Activated CD8-positive, alpha-beta memory T cell treated with anti-CD3 and anti-CD28 coated beads for 1 hour (primary cell): ENCODE measurements at places on chromosomes 2 and 18.

DNA sequence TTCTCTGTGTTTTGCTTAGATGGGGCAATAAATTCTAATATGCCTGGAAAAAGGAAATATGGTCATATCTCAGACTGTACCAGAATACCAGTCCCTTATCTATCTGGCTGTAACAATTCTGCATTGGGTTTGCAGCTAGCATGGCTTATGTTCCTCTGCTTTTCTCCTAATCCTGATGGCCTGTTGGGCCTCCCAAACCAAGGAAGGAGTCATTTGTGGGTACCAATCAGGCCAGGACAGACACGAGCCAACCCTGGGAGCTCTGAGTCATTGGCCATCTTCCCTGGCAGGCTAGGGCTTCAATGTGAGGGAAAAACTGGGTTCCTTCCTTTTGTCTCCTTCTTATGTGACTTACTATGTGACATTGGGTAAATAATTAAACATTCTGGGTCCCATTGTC, 12.0 kb downstream of the SMARCAL1 start:
- no peak for DNase-seq

GRCh38 chr2:232325324-232326273, 53.0 kb upstream of the ALPP start:
- no peak for DNase-seq

DNA sequence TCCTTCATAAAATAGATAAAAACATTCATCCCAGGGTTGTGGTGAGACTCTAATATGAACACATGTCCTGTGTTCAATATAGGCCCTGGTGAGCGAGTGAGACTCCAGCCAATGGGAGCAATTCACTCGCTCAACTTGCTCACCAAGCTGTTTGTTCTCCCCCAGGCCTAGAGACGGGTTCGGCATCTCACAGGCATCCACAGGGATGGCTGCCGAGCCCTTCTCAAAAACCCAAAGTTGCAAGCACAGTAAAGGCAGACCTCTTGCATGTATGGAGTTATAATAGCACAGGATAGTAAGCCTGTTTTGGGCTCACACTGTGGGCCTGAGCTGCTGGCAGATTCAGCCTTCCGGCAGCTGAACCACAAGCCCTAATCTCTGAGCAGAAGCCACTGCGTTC, 15.7 kb downstream of the PARD6G start:
- no peak for DNase-seq

- no peak for DNase-seq
These were observed 70.7 kb downstream of the CCDC93 start for GRCh38 chr2:117943013-117943672.

DNA sequence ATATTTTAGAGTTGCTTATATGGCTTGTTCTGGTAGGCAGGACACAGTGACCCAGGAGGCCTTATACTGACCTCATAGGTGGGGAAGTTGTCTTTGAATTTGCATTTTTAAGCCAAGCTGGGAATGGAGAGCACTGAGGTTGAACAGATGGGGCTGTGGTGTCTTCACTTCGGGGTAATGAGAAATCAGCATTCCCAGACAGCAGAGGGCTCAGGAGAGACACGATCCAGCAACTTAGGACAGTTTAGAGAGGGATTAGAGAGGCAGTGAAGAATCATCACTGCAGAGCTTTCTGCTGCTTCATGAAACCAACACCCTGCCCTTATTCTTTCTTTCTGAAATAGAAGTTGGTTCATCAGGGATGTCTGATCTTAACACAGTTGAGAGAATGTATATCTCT, 202.4 kb downstream of the TDRD15 start:
- DNase-seq = no peak
